ENCODE measurements at places on chromosomes 2 and 18.

- no peak for DNase-seq
These were observed 177.2 kb downstream of the MYO3B start for GRCh38 chr2:170354855-170355780.

DNA sequence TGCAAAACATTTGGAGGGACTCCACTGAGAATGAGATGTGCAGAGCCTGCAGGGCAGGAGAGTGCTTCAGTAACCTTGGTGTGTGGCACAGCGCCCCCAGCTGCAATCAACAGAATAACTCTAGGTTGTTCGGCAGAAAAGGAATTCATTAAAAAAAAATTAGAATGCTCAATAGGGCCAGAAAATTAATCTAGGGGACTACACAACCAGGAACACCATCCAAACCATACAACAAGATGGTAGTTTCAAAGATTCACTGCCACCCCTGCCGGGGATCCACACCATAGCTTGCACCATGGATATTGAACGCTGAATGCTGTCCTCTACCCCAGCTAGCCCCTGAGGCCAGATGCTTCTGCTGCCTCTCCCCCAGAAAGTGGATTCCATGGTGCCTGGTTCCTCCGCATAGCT lies 50.1 kb downstream of the THUMPD2 start:
- peak; percentile 14 for DNase-seq

- DNase-seq, result no peak
These were observed 506.1 kb upstream of the DCC start for GRCh38 chr18:51833850-51834249.

GRCh38 chr18:57655740-57656139 lies 34.1 kb upstream of the NARS1 start:
- DNase-seq, result no peak

DNA sequence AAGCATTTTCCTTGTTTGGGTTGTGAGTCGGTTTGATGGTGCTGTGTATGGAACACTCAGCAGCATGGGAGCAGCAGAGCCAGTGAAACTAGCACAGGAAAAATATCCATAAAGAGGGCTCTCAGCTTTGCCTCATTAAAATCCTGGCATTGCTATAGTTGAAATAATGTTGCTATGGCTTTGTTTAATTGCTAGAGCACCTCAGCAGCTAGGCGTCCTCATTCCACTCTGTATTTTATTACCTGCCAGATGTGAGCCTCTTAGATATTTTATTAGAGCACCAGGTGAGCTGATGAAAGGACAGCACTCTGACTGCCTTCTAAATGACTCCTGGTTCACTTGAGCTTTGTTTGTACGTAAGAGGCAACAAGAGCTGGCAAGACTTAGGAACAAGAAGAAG lies 232.4 kb downstream of the MTX2 start:
- DNase-seq, result no peak

- peak; percentile 78 for DNase-seq
These were observed 189.0 kb downstream of the RPIA start for GRCh38 chr2:88880441-88880953.

DNA sequence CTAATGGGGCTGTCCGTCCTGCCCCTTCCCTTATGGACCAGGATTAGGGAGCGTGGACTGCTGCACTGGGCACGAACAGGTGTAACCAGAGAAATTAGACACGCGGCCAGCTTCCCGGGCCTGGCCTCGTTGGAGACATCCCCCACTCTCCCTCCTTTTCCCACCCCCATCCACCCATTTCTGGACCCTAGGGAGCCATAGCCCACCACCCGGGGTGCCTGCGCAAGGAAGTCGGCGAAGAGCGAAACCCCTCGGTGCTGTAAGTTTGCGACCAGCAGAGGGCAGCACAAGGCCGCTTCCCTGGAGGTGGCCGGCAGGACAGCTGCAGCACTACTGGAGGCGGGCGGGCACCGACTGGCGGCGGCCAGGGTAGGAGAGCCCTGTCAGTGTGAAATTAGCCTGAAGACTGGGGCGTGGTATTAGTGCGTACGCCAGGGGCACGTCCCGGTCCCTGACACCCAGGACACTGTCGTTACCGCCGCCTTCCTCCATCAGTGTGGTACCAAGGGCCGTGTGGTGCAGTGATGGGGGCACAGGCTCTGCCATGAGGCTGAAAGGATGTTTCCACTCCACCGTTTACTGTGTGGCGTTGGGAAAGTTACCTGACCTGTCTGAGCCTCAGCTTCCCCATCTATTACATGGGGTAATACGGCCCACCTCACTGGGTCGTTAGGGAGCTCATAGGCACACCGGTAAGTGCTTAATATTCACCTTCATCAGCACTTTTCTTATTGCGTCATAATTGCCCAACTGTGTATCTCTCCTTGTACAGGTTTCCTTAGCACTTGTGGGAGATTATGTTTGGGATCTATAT lies 36.0 kb upstream of the CD207 start:
- DNase-seq, result peak; percentile 74

DNA sequence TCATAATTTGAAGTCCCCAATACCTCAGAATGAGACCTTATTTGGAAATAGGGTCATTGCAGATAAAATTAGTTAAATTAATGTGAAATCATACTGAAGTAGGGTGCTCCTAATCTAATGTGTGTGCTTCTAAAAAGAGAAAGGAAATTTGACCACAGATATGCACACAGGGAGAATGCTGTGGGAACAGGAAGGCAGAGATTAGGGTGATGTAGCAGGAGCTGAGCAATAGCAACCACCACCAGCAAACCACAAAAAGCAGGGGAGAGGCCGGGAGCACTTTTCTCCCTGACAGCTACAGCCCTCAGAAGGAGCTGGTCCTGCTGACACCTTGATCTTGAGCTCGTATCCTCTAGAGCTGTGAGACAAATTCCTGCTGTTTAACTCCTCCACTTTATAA lies 24.6 kb upstream of the SCG2 start:
- DNase-seq, result no peak

DNA sequence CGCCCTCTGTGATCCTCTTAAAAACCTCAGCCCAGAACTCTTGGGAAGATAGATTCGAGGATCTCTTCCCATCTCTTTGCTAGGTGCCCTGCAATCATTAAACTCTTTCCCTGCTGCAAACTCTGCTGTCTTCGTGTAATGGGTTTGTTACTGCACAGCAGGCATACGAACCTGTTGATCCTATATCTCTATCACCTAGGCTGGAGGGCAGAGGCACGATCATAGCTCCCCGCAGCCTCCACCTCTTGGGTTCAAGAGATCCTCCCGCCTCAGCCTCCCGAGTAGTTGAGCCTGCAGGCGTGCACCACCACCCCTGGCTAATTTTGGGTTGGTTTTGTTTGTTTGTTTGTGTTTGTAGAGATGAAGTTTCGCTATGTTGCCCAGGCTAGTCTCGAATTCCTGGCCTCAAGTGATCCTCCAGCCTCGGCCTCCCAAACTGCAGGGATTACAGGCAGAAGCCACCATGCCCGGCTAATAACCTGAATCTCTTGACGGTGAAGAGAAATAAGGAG lies 493 bp upstream of the BBS5 start:
- no peak for DNase-seq

DNA sequence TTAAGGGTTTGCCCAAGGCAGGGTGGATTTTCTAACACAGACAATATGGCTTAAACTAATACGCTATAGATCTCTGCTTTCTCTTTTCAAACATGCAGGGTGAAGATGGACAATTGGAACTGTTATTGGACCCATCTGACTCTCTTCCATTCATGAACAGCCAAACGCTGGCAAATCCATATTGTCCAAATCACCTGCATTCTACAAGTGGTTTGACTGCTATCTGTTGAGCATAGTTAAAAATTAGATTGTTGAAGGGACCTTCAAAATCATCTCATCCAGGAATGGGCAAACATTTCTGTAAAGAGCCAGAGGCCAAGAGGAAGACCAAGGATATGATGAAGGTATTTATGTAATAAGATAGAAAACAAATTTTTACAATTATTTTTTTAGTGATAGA lies 65.6 kb downstream of the EPHA4 start:
- no peak for DNase-seq

DNA sequence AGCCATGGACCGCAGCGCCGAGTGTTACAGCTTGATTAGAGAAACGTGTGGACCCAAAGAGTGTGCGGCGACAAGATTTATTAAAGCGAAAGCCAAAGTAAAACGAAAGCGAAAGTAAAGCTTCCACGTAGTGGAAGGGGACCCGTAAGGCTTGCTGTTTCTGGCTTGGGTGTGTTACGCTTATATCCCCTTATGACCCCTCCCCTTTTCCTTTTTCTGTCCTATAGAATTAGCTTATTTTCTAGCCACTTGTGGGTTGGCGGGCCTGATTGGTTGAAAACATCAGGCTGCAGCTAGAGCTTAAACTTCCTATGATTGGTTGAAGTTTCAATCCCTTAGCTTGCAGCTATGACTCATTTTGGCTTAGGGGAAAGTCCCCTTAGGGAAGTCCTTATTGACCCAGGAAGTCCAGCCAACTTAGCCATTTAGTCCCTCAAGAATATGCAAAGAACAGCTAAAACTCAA lies 969.7 kb downstream of the DCDC2C start:
- no peak for DNase-seq

DNA sequence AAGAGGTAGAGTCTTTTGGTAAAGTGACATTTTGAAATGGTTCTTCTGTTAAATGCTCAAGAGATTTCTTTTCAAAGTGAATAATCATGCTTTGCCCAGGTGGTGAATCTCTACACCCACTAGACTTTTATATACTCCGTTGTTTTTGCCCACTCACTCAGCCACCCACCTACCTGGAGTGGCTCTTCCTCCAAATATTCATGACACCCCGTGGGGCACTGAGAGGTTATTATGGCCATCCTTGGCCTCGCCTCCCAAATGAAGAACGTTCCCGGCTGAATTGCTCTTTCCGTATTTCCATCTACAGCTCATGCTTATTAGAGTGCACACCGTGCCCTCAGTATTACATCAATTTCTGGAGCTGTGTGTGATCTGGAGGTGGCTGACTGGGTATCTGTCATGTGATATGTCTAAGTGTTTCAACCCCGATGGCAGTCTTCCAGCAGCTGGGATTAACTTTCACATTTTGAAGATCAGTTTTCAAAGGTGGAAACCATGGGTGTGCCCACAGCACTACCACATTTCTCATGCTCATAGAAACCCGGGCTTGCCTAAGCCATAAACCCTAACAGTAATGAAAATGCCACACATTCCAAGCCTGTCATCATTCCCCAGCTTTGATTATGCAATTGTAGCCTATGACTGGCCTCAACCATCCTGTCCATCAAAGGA lies 406.6 kb upstream of the MMADHC start:
- DNase-seq, result no peak

DNA sequence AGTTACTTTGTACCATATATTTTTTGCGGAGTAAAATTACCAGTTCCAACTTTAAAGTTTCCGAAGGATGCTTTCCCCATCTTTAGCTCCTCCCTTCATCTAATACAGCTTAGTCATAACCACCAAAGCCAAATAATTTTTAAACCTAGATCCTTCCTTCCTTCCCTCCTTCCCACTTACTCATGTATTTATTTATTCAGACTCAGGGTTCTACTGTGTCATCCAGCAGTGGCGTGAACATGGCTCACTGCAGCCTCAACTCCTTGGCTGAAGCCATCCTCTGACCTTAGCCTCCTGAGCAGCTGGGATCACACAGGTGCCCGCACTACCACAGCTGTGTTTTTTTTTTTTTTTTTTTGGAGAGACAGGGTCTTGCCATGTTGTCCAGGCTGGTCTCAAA lies 4.4 kb downstream of the LPIN2 start:
- no peak for DNase-seq

DNA sequence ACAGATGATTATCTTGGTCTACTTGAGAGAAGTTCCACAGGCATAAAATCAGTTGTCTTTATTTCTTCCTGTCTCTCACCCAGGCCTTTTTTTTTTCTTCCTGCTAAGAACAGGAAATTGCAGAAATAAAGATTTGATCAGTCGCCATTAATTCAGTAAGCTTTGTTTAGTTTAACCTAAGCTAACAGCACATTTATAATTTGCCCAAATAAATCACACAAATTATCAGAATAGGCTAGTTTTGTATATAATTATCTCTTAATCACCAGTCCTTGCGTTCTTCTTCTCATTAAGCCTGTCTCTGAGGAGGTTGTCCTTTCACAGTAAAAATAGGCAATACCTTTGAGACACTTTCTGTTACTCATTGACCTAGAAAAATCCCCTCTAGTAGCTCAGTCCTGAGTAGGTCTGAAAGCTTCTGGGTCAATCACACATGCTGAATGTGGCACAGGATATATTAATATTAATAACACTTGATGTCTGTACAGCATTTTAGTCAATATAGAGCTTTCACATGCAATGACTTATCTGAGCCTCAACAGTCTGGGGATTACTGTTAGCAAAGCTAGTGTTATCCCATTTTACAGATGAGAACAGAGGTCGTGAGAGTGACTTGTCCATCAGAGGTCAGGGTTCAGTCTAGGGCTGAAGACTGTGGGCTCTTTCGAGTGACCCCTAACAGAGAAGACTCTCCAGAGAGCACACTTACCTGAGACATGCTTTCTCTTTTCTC lies 11.2 kb upstream of the STK17B start:
- no peak for DNase-seq

DNA sequence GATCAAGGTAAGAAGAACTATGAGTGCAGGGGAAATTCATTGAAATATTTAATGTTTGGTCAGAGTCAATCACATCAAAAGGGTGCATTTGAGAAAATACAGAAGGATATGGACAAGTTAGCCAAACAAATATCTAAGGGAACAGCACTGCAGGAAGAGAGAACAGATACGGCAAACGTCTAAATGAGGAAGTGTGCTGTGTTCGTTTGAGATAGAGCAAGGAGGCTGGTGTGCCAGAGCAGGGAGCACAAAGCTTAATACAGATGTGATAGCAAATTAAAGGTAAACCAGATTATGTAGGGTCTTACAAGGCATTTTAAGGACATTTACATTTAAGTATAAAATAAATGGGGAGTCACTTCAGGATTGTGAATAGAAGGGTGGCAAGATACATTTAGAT lies 241.3 kb upstream of the ZNF804A start:
- no peak for DNase-seq

GRCh38 chr2:3108710-3109702 lies 268.6 kb downstream of the EIPR1 start:
- no peak for DNase-seq

DNA sequence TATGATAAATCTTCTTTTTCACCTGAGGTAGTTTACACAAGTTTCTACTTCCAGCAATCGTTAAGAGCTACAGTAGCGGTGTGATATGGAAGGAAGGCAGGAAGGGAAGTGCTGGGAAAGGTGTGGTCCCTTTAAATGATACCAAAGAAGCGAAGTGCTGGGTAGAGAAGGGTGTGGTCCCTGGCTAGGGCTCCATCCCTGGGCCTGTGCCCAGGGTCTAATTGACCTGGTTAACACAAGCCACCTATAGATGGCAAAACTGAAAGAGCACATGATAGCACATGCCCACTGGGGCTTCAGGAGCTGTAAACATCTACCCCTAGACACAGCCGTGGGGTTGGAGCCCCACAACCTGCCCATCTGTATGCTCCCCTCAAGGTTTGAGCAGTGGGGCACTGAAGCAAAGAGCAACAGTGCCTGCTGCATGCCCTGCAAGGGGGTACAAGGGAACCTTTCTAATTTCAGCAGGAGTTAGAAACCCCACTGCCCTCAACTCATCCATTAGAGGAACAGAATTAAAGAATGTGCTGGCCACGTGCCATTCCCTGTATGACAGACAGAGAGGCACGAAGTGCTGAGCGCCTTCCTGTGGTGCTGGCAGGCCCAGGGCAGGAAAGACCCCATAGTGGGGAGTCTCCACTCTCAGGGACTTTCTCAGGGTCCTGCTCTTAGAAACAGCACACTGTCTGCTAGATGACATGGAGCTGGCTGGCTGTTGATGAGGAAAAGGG lies 153.1 kb upstream of the LMAN1 start:
- DNase-seq, result no peak
